Fibroblast of lung (primary cell): ENCODE measurements at places on chromosomes 6 and 20. TPM values are rescaled to one million over a fixed set of nuclear protein-coding genes. Genes with fewer than 3 reads are reported as not detected.

GRCh38 chr6:129644567-129645015, 65.4 kb downstream of the ARHGAP18 start:
- peak; percentile 92 for DNase-seq

GRCh38 chr20:51715163-51715855, 52.9 kb downstream of the ATP9A start:
- no peak for DNase-seq

- peak; percentile 60 for DNase-seq
Measured at GRCh38 chr6:80003826-80004172, 650 bp upstream of the TTK start.

GRCh38 chr6:104625536-104625935, 234.2 kb downstream of the HACE1 start:
- DNase-seq, result peak; percentile 3

The SLC44A4 gene
- not detected in 2 replicates for total RNA-seq

The LIME1 gene
- 1.5 and 3.5 TPM in 2 replicates for total RNA-seq
